ENCODE measurements at places on chromosomes 11 and 22.

- no peak for DNase-seq
Measured at GRCh38 chr11:10818594-10818993, 9.9 kb upstream of the EIF4G2 start.

GRCh38 chr11:116692318-116693101 lies 80.3 kb downstream of the BUD13 start:
- DNase-seq: no peak

DNA sequence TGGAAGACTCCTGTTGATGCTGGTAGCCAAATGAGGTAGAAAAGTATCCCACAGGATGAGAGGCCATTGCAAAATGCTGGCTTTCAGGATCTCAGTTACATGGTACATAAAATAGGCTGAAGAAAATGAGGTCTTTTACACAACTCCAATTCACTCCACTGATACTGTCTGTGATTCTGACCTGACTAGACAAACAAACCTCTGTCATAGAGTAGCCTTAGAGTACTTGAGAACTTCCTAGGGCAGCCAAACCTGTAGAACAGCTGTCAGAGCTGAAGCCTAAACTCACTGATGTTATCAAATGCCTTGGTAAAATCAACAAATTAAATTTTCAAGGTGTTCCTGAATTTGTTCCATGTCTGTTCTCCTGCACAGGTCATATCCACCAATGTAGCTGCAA lies 26.2 kb upstream of the POGLUT3 start:
- no peak for DNase-seq

GRCh38 chr11:85875505-85875904 lies 20.3 kb downstream of the CCDC83 start:
- DNase-seq: no peak

- DNase-seq: no peak
Measured at GRCh38 chr11:128240546-128240945, 346.8 kb downstream of the ETS1 start.

Measured in activated CD4-positive, alpha-beta T cell treated with anti-CD3 and anti-CD28 coated beads, Interleukin-2, amount 10 ng/mL, durations not matched to agents 7 days and 5 days (primary cell).